ENCODE measurements at places on chromosomes 12 and 14.

- DNase-seq: no peak
Measured at GRCh38 chr12:91877022-91877421, 268.6 kb downstream of the BTG1 start.

GRCh38 chr14:61704554-61704953 lies 9.2 kb downstream of the HIF1A start:
- DNase-seq: no peak

DNA sequence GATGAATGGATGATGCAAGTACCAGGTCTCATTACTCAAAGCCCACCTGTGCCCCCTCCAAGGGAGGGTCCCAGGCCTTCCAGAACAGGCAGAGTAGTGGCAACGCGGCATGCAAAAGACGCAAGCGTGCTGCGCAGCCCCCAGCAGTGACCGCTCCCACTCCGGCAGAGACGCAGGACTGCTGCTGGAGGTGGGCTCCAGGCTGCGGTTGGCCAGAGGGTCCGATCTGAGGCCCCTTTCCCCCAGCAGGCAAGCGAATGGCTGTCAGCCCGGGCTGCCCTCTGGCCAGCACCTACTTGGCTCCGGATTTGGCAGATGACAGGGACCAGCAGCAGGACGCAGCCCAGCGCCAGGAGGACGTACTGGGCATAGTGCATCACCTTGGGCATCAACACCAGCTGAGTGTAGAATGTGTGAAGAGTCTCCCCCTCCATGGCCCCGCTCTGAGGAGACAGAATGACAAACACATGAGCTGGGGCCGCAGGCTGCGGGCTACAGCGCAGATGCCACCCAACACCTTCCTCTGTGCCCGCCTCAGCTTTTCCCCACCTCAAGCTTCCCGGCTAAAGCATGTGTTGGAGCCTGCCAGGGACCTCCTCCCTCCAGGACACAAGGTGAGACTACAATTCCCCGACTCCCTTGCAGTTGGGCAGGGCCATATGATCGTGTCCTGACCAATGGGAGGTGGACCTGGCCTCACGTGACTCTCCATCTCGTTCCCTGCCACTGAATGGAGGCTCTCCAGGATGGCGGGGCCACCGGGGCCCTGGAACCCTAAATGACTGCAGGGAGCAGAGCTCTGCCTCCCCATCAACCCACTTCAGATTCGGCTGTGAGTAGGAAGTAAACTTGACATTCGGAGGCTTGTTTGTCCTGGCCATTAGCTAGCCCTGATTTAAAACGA lies 77.4 kb downstream of the SCARB1 start:
- DNase-seq: no peak

DNA sequence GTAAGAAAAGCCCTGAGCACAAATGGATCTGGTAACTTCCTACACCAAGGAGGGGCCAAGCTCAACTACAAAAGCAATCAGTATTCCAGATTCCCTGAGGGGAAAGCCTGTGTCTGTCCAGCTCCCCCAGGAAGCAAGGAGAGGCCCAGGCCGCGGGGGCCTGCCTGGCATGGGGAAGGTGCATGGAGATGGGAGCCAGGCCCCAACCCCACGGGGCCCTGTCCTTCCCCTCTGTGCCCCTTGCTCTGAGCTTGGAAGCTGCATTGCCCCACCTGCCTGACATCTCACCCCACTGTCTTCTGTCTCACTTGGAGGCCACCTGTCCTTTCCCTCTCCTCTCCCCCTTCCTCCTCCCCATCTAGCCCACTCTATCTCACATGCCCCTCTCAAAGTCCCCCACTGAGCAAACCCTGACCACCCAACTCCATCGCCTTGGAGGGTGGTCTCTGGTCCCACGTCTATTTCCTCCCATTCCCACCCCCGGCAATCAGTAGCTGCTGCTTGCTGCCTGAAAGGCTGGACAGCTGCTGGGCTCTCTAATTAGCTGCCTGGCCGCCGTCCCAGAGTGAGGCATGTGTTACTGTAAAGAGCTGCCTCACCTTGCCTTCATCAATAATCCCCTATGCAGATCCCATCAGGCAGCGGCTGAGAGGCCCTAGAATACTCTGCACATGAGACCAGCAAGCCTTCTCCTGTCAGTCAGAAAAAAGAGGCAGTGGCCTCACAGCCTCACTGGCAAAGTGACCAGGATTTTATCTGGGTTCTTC lies 3.4 kb upstream of the TMEM229B start:
- DNase-seq: no peak

- DNase-seq: no peak
Measured at GRCh38 chr12:101666052-101666728, 31.2 kb upstream of the CHPT1 start.

DNA sequence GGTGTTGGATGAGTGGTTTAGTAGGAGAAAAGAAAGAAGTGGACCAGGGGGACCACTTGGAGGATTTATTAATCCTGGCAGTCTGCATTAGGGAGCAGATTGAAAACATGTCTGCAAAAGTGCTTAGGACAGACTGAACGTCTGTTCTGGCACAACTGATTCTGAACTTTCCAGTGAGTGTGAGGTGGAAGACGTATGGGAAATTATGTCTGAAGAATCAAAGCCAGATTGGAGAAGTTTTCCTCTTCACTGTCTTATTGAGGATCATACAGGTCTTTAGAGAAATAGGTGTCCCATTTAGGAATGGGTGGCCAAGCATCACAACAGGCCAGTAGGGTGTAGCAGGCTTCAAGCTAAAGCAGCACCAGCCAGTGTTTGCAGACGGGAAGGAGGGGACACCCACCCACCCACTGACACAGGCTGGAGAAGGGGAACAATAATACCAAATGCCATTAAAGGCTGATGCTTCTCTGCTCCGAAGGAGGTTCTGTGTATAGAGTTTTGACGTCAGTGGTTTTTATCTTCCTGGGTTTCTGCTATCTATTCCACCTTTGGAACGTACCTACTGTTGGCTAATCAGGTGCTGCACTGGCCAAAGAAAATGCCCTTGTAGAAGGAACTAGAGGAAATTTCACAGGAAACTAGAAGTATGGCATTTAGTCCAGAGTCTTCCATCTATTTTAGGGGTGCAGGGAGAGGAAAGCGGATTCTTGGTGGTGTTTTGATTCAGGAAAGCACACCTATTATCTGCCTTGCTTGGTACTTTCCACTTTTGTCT lies 1.8 kb downstream of the SRRM4 start:
- DNase-seq: no peak

- DNase-seq: no peak
Measured at GRCh38 chr12:58922849-58923248, 2.5 kb upstream of the LRIG3 start.

DNA sequence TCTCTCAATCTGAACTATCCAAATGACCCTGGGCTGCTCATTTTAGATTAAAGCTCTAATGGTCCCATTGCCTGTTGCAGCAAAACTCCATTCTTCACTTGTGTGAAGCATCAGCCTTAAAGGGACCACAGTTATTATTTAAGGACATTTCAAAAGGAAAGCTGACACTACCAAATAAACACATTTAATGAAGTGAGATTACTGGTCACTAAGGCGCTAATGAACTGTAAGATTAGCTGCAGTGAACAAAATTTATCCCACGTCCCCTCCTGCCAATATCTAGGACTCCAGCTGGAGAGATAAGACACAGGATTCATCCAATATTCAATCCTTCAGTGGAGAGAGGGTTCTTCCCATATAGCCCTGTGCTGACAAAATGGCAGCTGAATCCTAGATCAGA lies 1029.2 kb upstream of the SEL1L start:
- no peak for DNase-seq

GRCh38 chr14:25841226-25841625 lies 756.6 kb downstream of the NOVA1 start:
- no peak for DNase-seq

DNA sequence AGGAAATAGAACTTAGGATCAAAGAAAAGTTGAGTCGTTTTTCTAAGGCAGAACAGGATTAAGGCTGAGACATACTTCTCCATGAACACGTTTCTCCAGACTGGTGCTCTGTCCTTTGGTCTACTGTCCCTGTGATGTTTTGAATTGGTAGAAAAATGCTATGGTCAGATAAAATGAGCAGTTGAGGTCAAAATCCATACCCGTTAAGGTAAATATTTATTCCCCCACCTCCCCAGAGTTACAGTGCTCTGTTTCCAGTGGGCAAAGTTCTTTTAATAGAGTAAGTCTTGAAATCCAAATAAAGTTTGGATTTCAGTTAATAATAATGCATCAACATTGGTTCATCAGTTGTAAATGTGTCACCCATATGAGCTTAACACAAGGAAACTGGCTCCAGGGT lies 74.5 kb downstream of the PTHLH start:
- DNase-seq: peak; percentile 59

- DNase-seq: no peak
Measured at GRCh38 chr14:64117671-64118402, 176.3 kb downstream of the ESR2 start.

DNA sequence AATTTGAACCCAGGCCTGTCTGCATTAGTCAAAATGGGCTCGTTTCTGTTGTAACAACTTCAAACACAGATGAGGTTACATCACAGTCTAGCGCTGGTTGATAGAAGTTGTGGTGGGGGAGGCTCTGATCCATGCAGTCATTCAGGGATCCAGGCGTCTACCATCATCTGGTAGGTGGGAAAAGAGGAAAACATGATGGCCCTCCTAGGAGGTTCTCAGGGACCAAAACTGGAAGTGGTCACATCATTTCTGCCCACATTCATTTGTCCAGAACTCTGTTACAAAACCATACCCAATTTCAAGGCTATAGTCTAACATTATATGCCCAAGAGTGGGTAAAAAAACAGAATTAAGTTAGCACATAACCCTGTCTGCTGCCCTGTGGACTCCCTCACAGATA lies 135.1 kb downstream of the PHETA1 start:
- DNase-seq: no peak

DNA sequence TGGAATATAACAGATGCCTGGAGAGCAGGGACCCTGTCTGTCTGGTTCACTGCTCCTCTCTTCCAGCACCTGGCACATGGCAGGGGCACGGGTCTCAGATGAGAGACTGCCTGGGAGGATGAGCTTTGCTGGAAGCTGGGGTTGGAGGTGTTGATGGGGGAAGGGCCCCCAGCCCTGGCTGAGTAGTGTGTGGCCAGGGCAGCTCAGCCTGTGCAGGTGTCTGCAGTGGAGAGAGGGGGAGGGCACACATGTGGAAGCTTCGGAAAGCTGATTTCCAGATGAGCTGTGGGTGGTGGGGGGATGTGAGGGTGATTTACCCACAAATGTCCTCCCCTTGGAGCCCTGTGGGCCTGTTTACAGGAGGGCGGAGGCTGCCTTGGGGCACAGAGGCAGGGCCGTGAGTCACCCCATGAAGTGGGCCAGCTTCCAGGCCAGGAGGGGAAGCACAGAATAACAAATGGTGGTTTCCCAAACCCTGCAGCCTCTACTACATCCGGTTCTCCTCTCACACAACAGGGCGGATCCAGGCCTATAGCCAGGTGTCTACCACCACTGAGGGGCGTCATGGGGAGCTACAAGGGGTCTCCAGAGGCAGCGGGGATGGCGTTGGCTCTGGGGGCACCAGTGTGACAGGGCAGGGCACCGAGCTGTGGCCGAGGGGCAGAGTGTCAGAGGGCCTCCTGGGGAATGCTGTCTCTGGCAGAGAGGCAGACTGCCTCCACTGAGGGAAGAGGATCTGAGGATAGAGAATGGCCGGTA lies 11.0 kb downstream of the KRT7 start:
- no peak for DNase-seq

- DNase-seq: no peak
Measured at GRCh38 chr12:31274520-31275300, 51.2 kb downstream of the SINHCAF start.

- no peak for DNase-seq
Measured at GRCh38 chr12:77548797-77549196, 281.9 kb upstream of the NAV3 start.

DNA sequence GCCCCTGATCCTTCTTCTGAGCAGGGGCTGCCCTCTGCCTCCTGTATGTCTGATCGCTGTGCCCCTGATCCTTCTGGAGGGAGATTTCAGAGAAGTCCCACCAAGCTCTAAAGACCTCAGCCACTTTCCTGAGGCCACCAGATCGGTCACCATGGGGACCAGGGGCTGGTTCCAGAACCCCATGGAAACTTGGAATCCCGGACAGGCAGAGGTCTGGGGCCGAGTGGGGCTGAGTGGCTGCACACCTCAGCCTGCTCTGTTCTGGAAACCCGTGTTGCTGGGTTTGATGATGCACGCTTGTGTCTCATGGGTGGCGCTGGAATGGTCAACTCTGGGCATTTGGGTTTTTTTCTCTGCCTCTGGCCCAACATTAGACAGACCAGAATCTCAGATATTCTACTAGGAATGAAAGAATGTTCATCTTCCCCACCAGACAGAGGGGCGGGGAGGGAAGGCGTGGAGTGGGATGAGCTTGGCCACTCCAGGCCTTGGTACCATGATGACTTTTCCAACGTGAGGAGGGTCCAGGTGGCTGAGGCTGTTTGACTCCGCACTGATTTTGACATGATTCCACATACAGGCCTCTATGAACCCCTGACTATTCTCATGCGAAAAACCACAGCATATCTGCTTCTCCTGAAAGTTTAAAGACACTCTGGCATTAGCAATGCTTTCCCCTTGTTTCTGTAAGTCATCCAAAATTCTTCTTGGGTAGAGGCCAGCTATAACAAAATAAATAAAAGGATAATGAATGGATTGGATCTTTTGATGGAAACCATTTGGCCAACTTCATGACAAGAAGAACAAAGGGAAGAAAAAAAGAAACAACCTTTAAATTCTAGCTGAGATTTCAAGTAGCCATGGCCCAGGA lies 114.5 kb downstream of the ADGRD1 start:
- no peak for DNase-seq

- DNase-seq: peak; percentile 62
Measured at GRCh38 chr14:100440207-100440631, 117.1 kb downstream of the SLC25A47 start.

- DNase-seq: no peak
Measured at GRCh38 chr12:25745281-25745680, 192.2 kb upstream of the LMNTD1 start.

GRCh38 chr14:34682787-34683321 lies 31.5 kb downstream of the CFL2 start:
- no peak for DNase-seq

DNA sequence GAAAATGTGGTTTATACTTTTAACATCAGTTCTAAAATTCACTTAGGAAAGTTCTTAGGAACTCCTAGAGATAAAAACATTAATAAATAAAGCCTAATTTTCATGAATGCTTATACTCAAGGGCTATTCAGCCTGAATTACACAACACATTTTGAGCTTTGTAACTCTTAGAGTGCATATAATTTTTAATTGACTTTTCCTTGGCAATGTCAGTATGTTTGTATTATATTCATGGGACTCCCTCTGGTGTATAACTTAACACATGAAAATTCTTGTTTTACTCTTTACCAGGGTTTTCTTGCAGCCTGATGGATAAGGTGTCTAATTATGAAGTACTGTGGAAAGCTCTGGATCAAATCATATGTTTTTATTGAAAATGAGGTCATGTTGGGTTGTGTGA lies 150.6 kb upstream of the HMGA2 start:
- DNase-seq: no peak

GRCh38 chr12:102874819-102875218 lies 42.2 kb downstream of the PAH start:
- no peak for DNase-seq

Data from Caco-2 (cell line).